Right renal cortex interstitium (tissue), 3 donors: ENCODE measurements at places on chromosomes 16 and 17. TPM values are rescaled to one million over a fixed set of nuclear protein-coding genes. Genes with fewer than 3 reads are reported as not detected.
A peak's percentile ranks its signal among the peaks of the same experiment; 100 is the strongest.

KRT40 gene
- polyA plus RNA-seq = not detected

CCL14 gene
- polyA plus RNA-seq = 25.3 TPM

KRTAP9-2 gene
- polyA plus RNA-seq = not detected

GRB2 gene
- 107 TPM for polyA plus RNA-seq

SEBOX gene
- polyA plus RNA-seq = not detected

- DNase-seq = no peak
Measured at GRCh38 chr17:78842881-78843565, 2.4 kb upstream of the USP36 start.

DNA sequence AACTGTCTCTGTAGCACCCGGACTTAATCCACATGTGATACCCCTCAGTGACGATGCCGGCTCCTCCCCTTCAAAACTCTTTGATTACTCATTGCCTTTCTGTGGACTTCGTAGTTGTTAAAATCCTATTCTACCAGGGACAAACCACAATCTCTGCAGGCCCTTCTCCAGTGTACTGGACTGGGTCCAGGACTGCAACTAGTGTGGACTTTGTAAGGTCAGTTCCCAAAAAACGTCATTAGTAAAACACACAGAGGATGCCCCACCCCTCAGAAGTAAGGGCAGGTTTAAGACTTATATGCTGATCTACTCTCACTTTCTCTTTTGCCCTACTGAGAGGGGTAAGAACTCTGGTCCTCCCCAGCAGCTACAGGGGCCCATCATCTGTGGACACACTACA, 10.5 kb upstream of the NUDT7 start:
- DNase-seq = no peak

DNA sequence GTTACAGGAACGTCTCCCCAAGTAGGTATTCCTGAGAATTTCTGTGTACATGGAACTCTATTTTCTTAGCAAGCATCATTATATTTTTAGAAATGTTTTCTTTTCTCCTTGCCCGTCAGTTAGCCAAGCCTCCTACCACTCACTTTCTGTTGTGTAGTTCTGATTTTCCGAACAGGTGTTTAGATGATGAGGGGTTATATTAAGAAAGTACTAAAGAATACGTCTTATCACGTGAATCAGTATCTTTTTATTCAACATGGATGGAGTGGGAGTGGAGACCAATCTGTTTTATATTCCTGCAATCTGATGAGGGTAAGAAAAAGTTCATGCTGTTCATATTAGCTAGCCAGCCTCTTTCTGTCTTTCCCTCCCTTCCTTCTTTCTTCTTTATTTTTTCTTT, 29.4 kb downstream of the MSI2 start:
- DNase-seq = no peak

DNA sequence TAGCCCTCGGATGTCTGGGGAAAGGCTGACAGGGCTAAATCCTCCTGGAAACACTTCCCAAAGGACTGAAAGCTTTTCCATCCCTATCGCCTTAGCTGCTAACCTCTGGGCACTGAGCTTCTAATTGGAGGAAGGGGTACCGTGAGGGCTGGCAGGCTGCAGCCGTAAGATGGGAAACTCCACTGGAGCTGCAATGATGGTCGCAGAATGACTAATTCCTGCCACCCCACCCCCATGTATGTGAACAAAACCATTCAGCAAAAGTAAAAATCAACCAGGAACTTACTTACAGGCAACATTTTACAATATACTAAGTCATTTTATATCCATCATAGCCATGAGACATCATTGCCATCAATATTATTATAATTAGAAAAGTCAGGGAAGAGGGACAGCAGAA, 133.3 kb downstream of the ABCC12 start:
- DNase-seq = no peak

DNA sequence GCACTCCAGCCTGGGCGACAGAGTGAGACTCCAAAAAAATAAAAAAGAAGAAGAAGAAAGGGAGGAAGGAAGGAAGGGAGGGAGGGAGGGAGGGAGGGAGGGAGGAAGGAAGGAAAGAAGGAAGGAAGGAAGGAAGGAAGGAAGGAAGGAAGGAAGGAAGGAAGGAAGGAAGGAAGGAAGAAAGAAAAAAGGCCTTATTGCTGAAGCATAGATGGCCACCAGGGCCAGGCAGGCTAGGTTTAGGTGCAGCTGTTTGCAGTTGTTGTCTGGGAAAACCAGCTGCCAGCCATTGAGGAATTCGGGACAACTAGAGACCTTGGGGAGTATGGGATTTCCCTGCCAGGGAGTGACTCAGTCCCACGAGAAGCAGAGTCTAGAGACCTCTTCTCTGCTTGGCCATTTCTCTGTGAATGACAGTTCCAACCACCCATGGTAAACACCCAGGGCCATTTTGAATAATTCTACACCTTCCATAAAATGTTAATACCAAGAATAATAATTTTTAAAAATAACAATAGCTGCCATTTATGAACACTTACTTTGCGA, 31.0 kb downstream of the SCNN1B start:
- no peak for DNase-seq

- no peak for DNase-seq
Measured at GRCh38 chr16:67000384-67001351, 12.3 kb downstream of the CES4A start.

DNA sequence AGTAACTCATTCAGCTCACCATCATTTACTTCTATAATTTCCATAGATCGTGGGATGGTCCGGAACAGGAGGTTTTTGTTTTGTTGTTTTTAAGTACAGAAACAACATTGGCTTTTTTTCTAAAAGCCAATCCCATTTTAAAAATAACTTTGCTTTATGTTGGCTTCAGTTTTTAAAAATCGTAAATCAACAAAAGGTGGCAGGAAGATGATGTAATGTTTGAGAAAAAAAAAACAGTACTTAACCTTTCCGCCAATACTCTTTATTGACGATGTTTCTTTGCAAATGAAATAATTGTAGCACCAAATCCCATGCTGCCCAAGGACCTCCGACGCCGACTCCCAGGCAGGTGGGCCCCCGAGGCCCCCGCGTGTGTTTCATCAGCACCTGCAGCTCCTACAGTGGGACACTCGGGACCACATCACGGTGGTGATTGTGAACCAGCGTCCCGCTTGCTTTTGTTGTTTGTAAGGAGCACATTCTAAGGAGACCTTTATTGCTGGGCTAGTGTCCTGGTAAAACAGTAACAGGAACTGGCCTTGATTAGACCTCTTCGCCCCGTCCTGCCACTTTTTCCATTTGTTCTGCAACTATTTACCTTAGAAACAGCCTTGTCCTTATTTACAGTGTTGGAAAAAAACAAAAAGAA, 140.2 kb upstream of the CHMP6 start:
- DNase-seq = no peak

DNA sequence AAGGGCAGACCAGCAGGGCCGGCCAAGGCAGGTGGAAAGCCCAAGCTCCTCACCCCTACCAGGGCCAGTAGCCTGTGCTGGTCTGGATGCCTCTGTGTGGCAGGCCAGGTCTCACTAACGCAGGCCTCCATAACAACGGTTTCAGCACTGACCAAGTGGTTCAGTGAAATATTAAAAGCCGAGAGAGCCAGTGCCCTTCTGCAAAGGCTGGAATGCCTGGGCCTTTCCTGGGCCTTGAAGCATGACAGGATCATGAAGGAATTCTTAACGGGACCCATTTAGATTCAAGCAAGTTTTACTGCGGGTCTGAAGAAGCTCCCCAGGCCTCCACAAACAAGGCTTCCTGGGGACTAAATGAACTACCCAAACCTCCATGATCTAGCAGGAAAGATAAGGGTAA, 16.3 kb downstream of the ADAD2 start:
- no peak for DNase-seq

DNA sequence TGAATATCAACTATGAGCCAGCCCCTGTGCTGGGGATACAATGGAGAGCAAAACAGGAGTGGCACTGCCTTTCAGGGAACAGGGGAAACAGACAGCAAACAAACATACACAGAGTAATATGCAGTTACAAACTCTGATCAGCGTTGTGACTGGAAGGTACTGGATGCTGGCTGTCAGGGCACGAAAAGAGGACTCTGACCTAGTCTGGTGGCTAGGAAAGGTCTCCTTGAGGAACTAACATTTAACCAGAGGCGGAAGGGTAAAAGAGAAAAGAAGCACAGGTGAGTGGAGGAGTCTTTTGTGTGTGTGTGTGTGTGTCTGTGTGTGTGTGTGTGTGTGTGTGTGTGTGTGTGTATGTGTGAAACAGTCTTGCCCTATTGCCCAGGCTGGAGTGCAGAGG, 12.4 kb upstream of the B4GALNT2 start:
- DNase-seq = no peak

DNA sequence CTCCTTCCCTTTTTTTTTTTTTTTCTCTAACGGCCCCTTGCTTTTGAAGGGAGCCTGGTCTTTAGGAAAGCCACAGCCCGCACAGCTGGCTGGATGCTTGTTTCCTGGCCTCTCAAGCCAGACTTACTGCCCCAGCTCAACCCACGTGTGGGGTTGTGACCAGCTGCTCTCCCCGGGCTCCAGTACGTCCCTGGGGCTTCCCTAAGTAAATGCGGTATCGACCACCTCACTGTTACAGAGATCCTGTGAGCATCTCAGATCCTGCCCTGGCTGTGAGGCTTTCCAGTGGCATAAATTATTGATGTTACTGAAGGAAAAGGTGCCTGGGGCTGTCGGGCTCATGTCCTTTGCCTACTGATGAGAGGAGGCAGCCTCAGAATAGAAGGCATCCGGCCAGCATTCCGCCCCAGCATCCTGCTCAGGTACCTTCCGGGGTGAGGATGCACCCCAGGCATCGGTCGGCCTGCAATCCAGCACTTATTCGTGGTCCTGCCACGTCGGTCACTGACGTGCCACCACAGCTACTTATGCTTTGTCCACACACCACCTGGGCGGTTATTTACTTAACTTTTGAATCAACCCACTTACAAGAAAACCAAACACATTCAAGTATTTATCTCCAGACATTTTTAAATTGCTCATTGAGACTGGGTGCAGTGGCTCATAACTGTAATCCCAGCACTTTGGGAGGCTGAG, 9.6 kb downstream of the GPRC5B start:
- no peak for DNase-seq

DNA sequence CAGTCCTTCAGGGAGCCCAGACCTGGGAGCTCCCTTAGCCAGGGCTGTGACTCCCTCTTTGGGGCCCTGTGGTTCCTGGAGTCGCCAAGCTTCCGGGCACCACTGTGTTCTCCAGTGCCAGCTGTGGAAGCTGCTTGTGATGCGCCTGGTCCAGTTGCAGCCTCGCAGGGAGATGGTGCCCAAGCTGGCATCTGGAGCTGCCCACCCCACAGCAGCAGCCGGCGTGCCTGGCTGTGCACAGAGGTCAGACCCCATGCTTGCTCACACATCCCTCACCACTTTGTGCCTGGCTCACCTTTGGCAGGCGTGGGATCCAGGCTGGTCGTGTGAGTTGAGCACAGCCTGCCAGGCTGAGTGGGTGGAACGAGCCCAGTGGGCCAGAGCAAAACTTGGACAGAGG, 18.2 kb downstream of the RHOT1 start:
- no peak for DNase-seq

GRCh38 chr16:16018705-16019104, 69.3 kb downstream of the ABCC1 start:
- DNase-seq = no peak

- no peak for DNase-seq
Measured at GRCh38 chr16:85057948-85058347, 30.4 kb downstream of the KIAA0513 start.

DNA sequence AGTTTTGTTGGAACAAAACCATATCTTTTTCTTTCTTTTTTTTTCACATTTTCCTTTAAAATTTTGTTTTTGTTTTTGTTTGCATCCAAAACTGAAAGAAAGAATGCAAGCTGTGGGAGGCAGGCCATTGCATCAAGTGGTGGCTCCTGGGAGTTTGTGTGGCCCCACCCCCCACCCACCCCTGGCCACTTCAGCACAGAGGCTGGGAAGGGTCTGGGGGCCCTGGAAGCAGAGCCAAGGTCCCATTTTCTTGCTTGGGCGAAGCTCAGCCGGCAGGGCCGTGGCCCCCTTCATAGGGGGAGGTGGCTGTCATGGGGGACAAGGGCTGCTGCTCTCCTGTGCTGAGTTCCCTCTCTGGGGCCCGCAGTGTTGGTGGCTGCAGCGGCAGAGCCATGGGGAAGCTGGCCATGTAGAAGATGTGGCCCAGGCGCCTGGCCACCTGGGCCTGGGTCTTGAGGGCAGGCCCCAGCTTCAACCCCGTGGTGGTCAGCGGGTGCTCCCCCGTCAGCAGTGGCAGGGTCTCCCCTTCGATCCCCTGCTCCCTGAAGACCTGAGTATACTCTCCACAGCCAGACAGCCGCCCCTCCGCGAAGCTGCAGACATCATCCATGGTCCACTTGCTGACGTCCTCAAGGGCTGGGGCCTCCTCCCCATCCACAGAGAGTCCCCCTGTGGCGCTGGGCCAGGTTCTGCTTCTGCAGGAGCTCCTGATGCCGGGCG, 19.8 kb downstream of the PAFAH1B1 start:
- no peak for DNase-seq

- no peak for DNase-seq
Measured at GRCh38 chr16:1153480-1154160, 714 bp downstream of the CACNA1H start.

GRCh38 chr17:14732211-14732610, 431.3 kb downstream of the HS3ST3B1 start:
- no peak for DNase-seq

DNA sequence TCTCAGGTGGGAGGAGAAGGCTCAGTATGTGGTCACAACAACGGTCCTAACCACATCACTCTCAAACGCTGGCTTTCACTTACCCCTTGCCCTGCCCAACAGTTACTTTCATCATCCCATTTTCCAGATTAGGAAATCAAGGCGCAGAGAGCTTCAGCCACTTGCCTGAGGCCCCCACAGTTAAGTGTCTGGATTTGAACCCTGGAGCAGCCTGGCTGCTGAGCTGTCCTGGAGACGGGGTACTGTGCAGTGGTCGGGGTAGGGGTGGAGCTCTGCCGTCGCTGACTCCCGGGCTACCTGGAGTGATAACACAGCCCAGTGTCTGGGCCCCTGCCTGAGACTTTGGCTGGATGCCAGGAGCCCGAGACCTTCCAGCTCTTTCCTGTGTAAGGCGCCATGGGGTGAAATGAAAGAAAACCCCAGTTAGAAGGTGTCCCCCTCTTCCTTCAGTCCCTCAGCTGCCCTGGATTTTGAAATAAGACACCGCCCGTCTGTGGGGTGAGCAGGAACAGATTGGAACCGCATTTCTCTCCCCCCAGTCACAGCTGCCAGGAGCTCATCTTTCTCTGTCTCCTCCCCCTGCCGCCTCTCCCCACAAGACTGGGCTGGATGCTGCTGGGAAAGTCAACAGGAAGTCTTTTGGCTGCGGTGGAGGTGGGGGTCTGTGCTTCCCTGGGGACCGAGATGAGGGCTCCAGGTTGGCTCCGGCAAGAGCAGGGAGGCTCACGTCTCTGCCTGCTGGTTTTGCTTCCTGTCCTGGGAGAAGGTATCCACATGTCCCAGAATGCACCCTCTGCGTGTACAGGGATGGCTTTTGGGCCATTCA, 280.2 kb downstream of the SEC14L1 start:
- peak; percentile 65 for DNase-seq
